ENCODE measurements at places on chromosomes 1 and 21. TPM values are rescaled to one million over a fixed set of nuclear protein-coding genes. Genes with fewer than 3 reads are reported as not detected.
A peak's percentile ranks its signal among the peaks of the same experiment; 100 is the strongest.

- no peak overlapping the region for H3K27ac ChIP-seq
- peaks cover 3% of the 10 kb centered on the region for H3K27me3 ChIP-seq
- no peak overlapping the region for H3K4me3 ChIP-seq
- H3K36me3 ChIP-seq = no peaks in the 10 kb centered on the region
Measured at GRCh38 chr1:18452550-18452949, 28.2 kb upstream of the KLHDC7A start.

DNA sequence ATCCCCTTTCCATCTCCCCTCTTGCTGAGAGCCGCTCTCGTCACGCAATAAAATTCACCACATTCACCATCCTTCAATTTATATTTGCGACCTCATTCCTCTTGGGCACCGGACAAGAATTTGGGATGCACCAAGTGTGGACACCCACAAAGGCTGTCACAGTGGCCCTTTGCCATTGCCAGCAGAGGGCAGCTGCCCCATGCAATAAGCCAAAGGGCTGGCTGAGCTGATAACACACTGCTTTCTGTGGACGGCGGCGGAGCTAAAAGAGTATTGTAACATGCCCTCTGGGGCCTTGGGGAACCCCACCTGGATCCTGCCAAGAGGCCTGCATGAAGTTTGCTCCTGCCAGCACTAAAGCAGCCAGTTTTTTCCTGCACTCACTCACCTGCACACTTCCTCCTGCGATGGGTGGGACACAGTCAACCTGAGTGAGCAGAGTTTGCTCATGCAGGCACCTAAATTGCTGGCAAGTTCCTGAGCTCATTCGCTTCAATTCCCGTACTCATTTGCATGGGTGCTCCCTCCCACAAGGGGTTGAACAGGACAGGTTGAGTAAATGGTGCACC lies 792.3 kb upstream of the ADAMTS5 start:
- no peak for DNase-seq
- H3K4me1 ChIP-seq = no peaks in the 10 kb centered on the region
- no peaks in the 10 kb centered on the region for H3K36me3 ChIP-seq
- H3K27me3 ChIP-seq = no peaks in the 10 kb centered on the region
- H3K27ac ChIP-seq = no peak overlapping the region

TBX19 gene
- total RNA-seq = 7.0 TPM

- H3K27ac ChIP-seq = peak overlapping the region; percentile 63
- no peaks in the 10 kb centered on the region for H3K27me3 ChIP-seq
- peak; percentile 23 for DNase-seq
- peaks cover 7% of the 10 kb centered on the region for H3K36me3 ChIP-seq
- peaks cover 59% of the 10 kb centered on the region for H3K4me1 ChIP-seq
Measured at GRCh38 chr1:9687874-9688582, 36.5 kb downstream of the PIK3CD start.

DNA sequence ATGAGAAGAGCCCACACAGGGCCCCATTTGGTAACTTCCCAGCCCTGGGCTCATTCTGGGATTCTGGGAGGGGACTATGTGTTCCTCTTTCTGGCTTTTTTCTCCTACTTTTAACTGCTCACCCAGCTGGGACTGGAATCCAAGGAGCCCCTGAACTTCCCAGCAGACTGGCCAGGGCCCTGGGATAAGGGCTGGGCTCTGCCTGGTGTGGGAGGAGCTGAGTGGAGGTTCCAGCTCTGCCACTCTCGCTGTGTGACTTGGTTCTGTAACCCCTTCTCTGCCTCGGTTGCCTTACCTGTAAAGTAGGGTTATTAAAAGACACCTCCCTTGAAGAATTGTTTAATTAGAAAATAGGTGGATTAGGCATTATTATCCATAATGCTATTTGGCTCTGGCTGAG lies 19.6 kb upstream of the EPB41 start:
- peaks cover 19% of the 10 kb centered on the region for H3K36me3 ChIP-seq
- no peaks in the 10 kb centered on the region for H3K27me3 ChIP-seq
- no peak overlapping the region for H3K27ac ChIP-seq
- H3K4me1 ChIP-seq = peaks cover 8% of the 10 kb centered on the region

- peaks cover 4% of the 10 kb centered on the region for H3K27me3 ChIP-seq
- no peak overlapping the region for H3K27ac ChIP-seq
- no peak overlapping the region for H3K4me3 ChIP-seq
- DNase-seq = no peak
- no peaks in the 10 kb centered on the region for H3K36me3 ChIP-seq
Measured at GRCh38 chr1:211635597-211636205, 39.7 kb downstream of the NEK2 start.

GRCh38 chr1:160045653-160046052 lies 13.9 kb upstream of the PIGM start:
- H3K36me3 ChIP-seq = no peaks in the 10 kb centered on the region
- H3K4me1 ChIP-seq = peaks cover 12% of the 10 kb centered on the region
- peaks cover 8% of the 10 kb centered on the region for H3K27me3 ChIP-seq
- H3K27ac ChIP-seq = no peak overlapping the region

- H3K4me1 ChIP-seq = no peaks in the 10 kb centered on the region
- no peak overlapping the region for H3K27ac ChIP-seq
- H3K27me3 ChIP-seq = no peaks in the 10 kb centered on the region
- H3K4me3 ChIP-seq = no peak overlapping the region
- H3K36me3 ChIP-seq = peaks cover 45% of the 10 kb centered on the region
- no peak for DNase-seq
Measured at GRCh38 chr1:155396874-155397476, 76.3 kb downstream of the RUSC1 start.

DNA sequence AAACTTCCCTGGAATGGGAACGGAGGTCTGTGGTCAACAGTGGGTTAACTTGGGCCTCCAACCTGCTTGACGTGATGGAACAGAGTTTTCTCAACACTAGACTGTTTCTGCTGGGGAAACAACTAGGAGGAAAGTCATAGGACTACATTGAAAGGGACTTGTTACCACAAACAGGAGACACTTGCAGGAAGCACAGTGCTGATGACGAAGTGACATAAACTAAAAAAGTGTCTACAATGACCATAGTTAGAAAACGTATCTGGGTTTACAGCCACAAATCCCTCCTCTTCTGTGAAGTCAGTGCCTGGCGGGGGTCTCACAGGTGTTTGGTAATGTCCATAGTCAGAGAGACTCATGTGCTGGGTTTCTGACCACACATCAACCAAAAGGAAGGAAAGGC lies 86.3 kb downstream of the FCRL5 start:
- no peak overlapping the region for H3K4me3 ChIP-seq
- H3K36me3 ChIP-seq = no peaks in the 10 kb centered on the region
- no peaks in the 10 kb centered on the region for H3K4me1 ChIP-seq
- H3K27ac ChIP-seq = no peak overlapping the region
- DNase-seq = no peak

GFI1 gene
- total RNA-seq = 0.68 TPM

LRRN2 gene
- not detected for total RNA-seq

DNA sequence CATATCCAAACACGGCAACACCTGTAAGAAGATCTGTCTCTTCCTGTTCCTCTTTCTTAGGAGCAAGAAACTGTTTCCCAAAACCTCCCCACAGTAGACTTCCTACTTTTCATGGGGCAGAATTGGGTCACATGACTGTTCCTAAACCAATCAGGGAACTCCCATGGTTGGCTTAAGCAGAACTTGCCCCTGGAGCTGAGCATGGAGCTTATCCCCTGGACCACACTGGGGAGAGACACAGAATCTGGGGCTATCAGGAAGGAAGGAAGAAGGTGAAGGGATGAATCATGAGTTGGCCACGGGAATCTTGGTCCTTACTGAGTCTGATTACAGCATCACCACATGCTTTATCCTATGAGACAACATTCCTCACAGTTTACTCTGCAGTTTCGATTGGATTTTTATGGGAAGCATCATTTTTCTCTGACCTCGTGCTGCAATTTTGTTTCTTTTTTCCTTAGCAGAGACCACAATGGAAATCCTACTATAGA lies 81.8 kb downstream of the CDC7 start:
- H3K4me3 ChIP-seq = no peak overlapping the region
- H3K4me1 ChIP-seq = no peaks in the 10 kb centered on the region
- no peak for DNase-seq
- no peaks in the 10 kb centered on the region for H3K36me3 ChIP-seq

THEM5 gene
- total RNA-seq = not detected

DNA sequence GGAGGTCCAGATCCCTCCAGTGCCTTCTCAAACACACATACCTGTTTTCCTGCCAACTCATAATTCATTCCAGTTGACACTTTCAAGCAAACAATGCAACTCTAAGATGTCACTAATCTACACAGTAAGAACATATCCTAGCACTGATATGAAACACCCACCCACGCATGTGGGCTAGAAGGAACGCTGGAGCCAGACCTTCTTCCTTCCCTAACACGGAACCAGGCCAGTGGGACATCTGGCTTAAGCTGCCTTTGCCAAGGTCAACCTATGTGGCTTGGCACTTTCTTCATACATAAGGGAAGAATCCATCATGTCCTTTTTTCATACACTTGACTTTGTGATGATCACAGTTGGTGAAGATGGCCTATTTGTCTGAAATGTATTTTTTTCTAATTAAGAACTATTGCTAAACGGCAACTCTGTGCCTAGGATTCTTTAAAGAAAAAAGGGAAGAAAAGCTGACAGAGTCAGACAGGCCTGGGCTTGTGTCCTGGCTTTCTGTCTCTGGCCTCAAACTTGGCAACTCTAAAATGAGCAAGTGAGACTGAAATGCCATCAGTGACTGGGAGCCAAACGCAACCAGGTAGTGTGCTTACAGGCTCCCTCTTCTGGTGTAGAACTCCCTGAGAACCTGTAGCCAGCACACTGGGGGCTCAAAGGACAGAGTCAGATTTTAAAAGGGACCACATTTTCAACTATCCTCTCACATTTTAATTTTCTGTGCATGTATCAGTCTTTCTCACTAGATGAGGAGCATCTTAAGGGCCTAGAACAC lies 92.6 kb upstream of the BEND5 start:
- H3K4me3 ChIP-seq = no peak overlapping the region
- H3K27me3 ChIP-seq = no peaks in the 10 kb centered on the region
- H3K27ac ChIP-seq = no peak overlapping the region
- no peak for DNase-seq

DNA sequence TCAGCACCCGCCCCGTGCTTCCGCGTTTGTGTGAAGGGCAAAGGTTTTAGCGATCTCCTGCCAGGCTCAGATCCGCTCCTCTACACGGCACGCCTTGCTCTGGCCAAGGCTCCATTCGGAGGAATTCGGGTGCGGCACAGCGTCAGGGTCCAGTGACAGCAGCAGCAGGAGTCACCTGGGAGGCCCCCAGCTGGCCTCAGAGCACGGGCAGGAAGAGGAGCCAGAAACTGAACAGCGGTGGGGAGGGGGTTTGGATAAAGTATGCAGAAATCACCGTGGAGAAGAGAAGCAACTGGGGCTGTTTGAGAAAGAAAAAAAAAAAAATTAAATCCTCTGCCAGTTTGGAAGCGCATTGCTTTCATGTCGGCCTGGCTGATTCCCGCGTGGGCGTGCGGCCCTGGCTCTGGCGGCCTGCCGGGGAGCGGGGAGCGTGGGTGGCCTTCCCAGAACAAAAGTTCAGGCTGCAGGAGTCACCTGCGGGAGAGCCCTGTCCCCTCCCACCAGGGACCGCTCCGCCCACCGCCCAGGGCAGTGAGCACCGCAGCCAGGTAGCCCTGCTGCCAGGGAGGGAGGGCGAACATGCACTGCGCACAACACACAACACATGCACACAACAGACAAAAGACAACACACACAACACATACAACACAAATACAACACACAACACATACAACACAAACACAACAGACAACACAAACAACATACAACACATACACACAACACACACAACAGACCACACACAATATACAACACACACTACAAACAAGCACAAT lies 107.6 kb downstream of the ETS2 start:
- H3K27me3 ChIP-seq = no peaks in the 10 kb centered on the region
- no peak overlapping the region for H3K27ac ChIP-seq
- no peaks in the 10 kb centered on the region for H3K36me3 ChIP-seq
- no peak overlapping the region for H3K4me3 ChIP-seq
- no peak for DNase-seq

DNA sequence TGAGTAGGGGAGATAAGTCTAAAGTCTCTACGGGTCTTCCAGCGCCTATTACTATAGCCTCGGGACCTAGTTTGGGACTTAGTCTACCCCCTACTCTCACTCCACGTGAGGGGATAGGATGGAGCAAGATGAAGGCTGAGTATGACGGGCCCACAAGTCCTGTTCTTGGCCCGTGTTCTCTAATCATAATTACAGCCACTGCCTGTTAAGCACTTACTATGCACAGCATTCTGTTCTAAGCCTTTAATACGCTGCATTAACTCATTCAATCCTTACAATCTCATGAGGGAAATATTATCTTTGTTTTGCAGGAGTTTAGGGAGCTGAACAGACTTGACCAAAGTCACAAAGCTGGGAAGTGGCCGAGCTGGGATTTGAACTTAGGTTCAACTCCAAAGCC lies 23.9 kb upstream of the EPB41 start:
- peaks cover 16% of the 10 kb centered on the region for H3K4me1 ChIP-seq
- H3K4me3 ChIP-seq = no peak overlapping the region
- DNase-seq = no peak

DNA sequence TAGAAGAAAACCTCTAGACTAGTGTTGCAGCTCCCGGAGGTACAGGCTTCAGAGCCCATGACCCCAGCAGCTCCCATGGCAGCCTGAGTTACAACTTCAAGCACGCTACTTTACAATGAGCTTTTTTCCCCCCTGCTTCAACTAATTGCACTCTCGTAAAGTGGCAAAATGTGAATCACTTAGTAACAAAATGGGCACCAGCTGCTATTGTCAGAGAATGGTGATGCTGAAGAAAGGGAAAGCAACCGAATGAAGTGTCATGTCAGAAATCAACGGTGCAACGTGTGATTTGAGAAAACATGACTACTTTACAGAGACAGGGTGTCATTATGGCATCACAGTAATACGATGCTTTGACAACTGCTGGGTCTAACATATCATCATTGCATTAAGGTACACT lies 40.5 kb downstream of the ESRRG start:
- DNase-seq = no peak
- no peaks in the 10 kb centered on the region for H3K27me3 ChIP-seq
- no peak overlapping the region for H3K27ac ChIP-seq
- H3K4me1 ChIP-seq = no peaks in the 10 kb centered on the region
- H3K4me3 ChIP-seq = no peak overlapping the region

Data from B cell (primary cell).